Amniotic stem cell (primary cell): ENCODE measurements at places on chromosomes 2 and 18.

- no peak for DNase-seq
Observed at GRCh38 chr18:66895631-66896030, 291.7 kb upstream of the CDH19 start.

- no peak for DNase-seq
Observed at GRCh38 chr18:8283891-8284585, 325.2 kb upstream of the RAB12 start.

DNA sequence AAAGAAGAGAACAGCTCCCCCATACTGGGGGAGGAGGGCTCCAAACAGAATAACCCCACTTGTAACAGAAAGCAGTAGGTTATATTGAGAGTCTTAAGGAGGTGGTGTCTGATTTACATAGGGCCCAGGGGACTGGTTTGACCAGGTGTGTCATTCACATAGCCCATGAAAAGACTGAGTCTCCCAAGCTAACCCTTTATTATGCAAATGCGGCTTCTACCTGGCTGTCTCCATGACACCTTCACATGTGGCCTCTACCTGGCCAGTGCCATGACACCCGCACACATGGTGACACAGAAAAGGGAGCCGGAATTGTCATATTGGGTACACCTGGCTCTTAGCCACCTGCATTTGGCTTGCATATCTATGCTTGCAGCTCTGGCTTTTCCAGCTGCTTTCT, 1057.2 kb upstream of the PIK3C3 start:
- DNase-seq, result no peak

GRCh38 chr18:11726556-11726955, 37.5 kb downstream of the GNAL start:
- no peak for DNase-seq

DNA sequence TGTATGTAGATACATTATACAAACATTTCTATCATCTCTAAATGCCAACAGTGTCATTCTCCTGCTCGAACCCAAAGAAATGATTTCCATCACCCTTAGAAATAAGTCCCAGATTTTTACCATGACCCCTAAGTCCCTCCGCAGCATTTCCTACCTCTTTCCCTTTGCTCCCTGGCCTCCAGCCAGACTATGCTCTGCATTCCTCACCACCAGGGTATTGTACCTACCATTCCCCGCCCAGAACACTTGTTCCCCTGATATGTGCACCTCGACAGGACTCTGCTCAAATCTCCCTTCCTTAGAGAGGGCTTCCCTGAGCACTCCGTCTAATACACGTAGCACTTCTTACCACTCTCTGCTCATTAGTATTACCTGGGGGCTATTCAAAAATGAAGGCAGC, 630.2 kb downstream of the ARHGAP15 start:
- no peak for DNase-seq
